Foreskin fibroblast (primary cell): ENCODE measurements at places on chromosomes 2 and 18.

DNA sequence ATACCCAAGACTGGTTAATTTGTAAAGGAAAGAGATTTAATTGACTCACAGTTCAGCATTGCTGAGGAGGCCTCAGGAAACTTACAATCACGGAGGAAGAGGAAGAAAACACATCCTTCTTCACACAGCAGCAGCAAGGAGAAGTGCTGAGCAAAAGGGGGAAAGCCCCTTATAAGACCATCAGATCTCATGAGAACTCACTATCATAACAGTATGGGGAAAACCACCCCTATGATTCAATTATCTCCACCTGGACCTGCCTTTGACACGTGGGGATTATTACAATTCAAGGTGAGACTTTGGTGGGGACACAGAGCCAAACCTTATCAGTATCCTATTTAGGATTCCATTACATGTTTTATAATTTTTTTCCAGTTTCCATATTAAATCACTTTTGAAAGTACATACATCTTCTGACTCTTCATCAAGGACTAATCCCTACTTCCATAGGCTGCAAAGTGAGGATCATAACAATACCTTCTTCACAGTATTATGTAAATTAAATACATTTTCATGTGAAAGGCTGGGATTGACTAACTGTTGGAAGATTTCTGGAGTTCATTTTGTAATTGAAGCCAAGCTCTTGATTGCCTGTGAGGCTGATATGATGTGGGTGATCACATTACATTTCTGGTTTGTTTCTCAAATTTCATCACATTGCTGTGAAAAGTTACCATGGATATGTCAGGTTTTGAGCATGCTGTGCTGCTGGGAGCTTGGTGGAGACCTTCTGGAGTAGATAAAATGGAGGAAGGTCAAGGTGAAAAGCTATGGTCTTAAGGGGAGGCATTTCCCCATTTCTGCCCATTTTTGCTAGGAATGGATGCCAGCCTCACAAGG, 31.7 kb upstream of the CERS6 start:
- DNase-seq = peak; percentile 7

GRCh38 chr2:9838391-9838790, 4.9 kb upstream of the TAF1B start:
- no peak for DNase-seq

GRCh38 chr18:63236406-63236805, 83.2 kb downstream of the BCL2 start:
- no peak for DNase-seq

DNA sequence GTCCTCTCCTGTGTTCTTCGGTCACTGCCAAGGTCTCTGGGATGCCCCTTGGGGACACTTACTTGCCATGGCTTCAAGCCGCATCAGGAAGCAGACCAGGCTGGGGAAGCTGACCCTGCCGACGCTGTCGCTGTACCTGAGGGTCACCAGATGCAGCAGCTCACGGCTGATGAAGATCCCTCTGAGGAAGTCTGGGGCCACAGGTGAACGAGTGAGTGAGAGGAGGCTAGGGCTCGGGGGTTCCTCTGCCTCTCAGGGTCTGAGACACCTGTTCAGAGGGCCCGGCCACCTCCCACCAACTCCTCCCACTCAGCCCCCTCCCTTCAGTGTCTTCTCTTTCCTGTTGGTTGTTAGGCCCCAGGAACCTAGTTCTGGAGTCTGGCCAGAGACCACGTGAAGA, 74.9 kb downstream of the CAPN13 start:
- no peak for DNase-seq

DNA sequence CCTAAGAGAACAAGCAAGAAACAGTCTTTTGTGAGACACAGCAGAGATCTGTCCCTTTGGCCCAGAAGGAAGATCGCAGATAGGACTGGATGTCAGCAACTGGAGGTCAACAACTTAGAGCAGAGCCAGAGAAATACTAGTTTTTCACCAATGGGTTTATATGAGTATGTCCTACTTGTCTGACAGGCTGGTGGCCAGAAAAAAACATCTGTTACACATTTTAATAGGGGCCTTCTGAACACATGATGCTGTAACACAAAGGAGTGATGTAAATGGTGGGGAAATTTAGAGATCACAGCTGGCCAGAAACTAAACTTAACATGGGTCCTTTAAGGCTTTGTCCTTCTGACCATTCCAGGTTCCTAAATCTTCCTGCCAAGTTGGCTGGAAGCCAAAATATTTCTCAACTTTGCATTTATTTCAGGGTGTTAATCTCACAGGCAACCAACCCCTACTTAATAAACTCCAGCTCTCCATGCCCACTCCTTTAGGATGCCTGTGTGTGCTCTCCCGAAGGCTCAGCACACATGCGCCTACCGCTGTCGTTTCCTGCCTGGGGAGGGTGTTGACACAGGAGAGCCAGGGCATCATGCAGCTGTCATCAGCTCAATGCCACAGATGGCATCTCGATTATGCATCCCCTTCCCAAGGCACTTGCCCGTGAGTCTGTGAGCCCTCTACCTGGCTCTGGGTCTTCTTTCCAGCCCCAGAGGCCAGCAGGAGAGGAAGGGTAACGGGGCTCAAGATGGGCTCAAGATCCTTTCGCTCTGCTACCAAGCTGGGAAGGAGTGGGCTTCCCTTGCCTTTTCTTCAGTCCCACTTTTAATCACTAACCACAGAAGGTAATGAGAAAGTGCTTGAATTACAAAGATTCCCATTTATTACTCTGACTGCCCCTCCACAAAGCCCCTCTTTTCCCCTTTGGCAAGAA, 252.5 kb downstream of the ETAA1 start:
- peak; percentile 81 for DNase-seq

GRCh38 chr18:67508146-67508545, 8.4 kb downstream of the DSEL start:
- no peak for DNase-seq
